ENCODE measurements at places on chromosomes 12 and 14.

GRCh38 chr12:5246196-5246595, 185.7 kb upstream of the NTF3 start:
- no peak for DNase-seq

DNA sequence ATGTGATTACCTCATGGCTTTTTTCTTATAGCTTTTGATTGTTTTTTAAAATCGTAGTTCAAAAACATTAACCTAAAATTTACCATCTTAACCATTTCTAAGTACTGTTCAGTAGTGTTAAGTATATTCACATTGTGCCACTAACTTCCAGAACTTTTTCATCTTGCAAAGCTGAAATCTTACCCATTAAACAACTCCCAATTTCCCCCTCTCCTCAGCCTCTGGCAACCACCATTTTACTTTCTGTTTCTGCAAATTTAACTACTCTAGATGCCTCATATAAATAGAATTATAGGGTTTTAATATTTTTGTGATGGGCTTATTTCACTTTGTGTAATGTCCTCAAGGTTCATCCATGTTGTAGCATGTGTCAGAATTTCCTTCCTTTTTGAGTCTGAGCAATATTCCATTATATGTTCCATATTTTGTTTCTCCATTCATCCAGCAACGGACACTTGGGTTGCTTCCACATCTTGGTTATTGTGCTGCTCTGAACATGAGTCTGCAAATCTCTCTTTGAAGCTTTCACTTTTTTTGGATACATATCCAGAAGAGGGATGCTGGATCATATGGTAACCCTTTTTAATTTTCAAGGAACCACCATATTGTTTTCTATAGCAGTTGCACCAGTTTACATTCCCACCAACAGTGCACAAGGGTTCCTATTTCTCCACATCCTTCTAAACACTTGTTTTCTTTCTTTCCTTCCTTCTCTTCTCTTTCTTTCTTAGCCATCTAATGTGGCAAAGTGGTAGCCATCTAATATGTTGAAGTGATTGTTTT, 5.0 kb downstream of the HIF1A start:
- no peak for DNase-seq

DNA sequence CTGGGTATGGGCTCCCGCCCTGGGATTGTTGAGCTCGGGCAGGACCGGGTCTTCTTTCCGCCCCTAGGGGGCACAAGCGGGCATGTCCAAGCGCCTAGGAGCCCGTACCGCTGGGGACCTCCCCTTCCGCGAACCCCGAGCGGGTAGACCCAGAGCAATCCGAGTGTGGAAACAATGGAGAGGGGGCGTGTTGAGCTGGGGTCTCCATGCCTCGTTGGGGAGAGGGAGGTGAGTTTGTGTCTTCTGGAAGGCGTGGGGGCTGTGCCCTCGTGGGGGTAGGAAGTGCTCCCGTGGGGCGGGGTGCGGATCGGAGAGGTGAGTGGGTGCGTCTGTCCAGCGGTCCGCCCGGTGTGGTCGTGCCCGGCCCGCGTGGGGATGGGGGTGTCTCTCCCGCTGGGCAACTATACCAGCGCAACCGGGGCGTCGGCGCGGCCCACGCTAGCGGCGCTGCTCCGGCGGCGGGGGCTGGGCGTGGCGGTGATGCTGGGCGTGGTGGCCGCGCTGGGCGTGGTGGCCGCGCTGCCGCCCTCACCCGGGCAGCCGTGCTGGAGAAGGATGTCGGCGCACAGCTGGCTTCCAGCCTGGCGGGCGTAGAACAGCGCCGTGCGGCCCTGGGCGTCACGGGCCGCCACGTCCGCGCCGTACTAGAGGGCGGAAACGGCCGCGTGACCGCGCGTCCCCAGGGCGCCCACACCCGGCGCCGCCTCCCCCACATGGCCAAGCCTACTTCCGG, 12.2 kb downstream of the AGAP2 start:
- DNase-seq: no peak

- no peak for DNase-seq
Measured at GRCh38 chr12:131327521-131328488, 374.1 kb downstream of the ADGRD1 start.

GRCh38 chr12:122421187-122421820, 1.2 kb downstream of the CLIP1 start:
- DNase-seq: no peak

GRCh38 chr12:108701779-108702441, 29.4 kb downstream of the CORO1C start:
- DNase-seq: no peak

- no peak for DNase-seq
Measured at GRCh38 chr12:105986779-105987684, 151.7 kb downstream of the NUAK1 start.

- DNase-seq: no peak
Measured at GRCh38 chr12:40335991-40336390, 111.2 kb downstream of the LRRK2 start.

DNA sequence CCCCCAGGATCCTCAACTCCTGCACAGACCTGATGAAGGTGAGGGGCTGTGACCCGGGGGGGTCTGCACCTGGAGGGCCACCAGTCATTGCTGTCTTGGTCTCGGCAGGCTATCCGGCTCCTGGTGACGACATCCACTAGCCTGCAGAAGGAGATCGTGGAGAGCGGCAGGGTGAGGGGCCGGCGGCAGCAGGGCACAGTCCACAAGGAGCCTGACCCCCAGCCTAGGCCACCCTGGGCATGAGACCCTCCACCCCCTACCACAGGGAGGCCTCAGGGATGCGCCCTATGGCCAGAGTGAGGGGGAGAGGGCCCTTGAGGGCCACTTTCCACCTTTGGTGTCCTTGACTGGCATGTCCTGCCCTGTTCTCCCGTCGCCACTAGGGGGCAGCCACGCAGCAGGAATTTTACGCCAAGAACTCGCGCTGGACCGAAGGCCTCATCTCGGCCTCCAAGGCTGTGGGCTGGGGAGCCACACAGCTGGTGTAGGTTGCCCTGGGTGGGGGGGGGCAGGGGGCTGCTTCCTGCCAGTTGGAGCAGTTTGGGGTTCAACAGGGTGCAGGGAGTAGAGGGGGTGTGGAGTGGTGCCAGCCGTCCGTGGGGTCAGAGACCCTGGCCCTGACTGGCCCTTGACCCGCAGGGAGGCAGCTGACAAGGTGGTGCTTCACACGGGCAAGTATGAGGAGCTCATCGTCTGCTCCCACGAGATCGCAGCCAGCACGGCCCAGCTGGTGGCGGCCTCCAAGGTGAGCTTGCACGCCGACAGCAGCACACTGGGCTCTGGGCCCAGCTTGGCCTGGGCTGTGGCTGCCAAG, 25.0 kb downstream of the HIP1R start:
- DNase-seq: peak; percentile 44

DNA sequence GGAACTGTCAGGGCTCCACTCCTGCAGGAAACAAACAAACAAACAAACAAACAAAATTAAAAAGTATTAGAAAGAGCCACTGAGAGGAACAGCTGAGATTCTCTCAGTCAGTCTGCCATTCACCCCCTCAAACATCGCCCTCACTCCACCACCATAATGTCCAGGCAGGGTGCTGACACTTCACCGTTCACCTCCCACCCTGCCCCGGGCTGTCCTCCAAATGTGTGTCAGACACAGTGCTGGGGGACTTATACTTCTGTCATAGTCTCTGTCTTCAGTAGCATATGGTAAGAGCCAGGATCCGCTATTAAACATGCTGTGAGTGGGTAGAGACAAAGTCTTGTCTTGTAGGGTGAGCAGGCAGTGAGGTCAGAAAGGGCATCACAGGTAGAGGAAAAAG, 28.3 kb downstream of the KRT18 start:
- no peak for DNase-seq

- DNase-seq: no peak
Measured at GRCh38 chr12:95390932-95391331, 83.0 kb upstream of the METAP2 start.

DNA sequence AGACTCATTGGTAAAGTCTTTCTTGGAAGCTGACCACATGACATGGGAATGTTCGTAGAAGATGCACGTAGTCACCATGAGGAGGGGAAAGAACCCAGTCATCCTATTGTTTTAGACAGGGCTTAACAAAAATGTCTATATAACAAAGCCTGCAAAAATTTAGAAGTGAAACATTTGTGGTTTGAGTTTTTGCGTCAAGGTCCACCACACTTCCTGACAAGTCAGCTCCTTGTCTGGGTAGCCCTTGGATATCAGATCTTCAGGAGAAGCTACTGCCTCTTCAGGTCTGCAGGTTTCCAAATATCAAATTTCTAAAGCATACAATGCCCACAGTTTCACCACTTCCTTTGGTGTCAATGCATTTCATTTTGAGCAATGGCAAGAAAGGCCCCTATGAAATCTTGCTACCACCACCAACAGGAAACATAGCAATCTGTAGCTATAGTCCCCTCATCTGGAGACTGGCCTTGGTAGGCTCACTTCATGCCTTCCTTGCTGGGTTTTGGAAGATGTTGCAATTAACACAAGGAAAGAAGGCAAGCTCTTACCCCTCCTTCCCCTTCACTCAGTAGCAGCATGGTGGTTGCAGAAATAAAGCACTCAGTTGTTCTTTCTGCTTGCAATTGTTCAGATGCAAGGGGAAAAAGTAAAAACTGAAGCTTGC, 235.2 kb downstream of the PCNX1 start:
- no peak for DNase-seq

GRCh38 chr12:91565846-91566245, 383.2 kb upstream of the DCN start:
- no peak for DNase-seq

DNA sequence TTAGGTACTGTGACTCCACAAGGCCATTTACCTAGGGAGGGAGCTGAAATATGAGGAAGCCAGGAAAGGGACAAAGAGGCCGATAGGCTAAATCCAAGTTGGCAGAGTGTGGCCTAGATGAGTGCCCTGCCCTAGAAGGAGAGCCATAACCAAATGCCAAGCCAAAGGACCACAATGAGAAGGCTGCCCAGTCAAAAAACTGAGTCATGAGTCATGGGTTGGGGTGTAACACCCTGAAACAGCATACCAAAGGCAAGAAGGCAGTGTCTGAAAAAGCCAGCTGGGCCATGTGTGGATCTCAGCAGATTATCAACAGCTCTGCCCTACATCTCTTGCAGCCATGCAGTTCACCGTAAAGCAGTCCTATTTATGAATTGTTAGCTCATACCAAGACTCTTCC, 171.7 kb downstream of the PHLDA1 start:
- no peak for DNase-seq

GRCh38 chr12:93100610-93101009, 171.5 kb upstream of the EEA1 start:
- DNase-seq: no peak

DNA sequence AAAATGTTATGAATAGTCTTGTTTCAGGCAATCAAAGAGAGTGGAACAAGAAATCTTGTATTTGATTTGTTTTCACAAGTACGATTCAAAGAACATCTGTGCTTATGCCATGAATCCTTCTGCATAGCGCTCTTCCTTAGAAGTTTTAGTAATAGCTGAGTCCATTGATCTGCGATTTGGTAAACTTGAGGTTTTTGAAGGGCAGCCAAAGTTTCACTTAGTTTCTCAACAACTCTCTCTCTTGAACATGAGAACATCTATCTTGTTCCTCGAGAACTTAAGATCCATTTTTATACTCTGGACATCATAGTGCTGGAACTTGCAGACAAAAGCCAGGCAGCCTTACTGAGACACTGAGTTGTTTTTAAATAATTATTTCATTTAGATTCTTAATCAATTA, 96.2 kb upstream of the USP15 start:
- no peak for DNase-seq

GRCh38 chr12:109817627-109818231, 15.5 kb downstream of the TRPV4 start:
- no peak for DNase-seq

Data from activated CD8-positive, alpha-beta memory T cell treated with anti-CD3 and anti-CD28 coated beads for 48 hours (primary cell).